B cell (primary cell): ENCODE measurements at places on chromosomes 6 and 20. TPM values are rescaled to one million over a fixed set of nuclear protein-coding genes. Genes with fewer than 3 reads are reported as not detected.

The FOXQ1 gene
- not detected in 2 replicates for total RNA-seq

GRCh38 chr6:55777469-55777868 lies 97.9 kb downstream of the BMP5 start:
- H3K36me3 ChIP-seq: no peaks in the 10 kb centered on the region
- H3K4me1 ChIP-seq: no peaks in the 10 kb centered on the region
- H3K27me3 ChIP-seq: no peaks in the 10 kb centered on the region
- no peak overlapping the region for H3K4me3 ChIP-seq
- no peak for DNase-seq
- H3K27ac ChIP-seq: no peak overlapping the region

GRCh38 chr20:14481863-14482262 lies 144.5 kb upstream of the FLRT3 start:
- no peak for DNase-seq
- H3K36me3 ChIP-seq: no peaks in the 10 kb centered on the region
- H3K27ac ChIP-seq: no peak overlapping the region

- no peak for DNase-seq
- no peak overlapping the region for H3K27ac ChIP-seq
- H3K4me3 ChIP-seq: no peak overlapping the region
- no peaks in the 10 kb centered on the region for H3K4me1 ChIP-seq
These were observed 86.6 kb upstream of the TPD52L1 start for GRCh38 chr6:125066964-125067363.

- H3K27me3 ChIP-seq: no peaks in the 10 kb centered on the region
- H3K36me3 ChIP-seq: no peaks in the 10 kb centered on the region
- DNase-seq: no peak
- H3K4me3 ChIP-seq: no peak overlapping the region
These were observed 512.8 kb upstream of the ID4 start for GRCh38 chr6:19324376-19324775.
